NCI-H510A (cell line): ENCODE measurements at places on chromosomes 7 and 10.

GRCh38 chr7:111736552-111736874 is 174.2 kb upstream of the IMMP2L start:
- no peak for DNase-seq

DNA sequence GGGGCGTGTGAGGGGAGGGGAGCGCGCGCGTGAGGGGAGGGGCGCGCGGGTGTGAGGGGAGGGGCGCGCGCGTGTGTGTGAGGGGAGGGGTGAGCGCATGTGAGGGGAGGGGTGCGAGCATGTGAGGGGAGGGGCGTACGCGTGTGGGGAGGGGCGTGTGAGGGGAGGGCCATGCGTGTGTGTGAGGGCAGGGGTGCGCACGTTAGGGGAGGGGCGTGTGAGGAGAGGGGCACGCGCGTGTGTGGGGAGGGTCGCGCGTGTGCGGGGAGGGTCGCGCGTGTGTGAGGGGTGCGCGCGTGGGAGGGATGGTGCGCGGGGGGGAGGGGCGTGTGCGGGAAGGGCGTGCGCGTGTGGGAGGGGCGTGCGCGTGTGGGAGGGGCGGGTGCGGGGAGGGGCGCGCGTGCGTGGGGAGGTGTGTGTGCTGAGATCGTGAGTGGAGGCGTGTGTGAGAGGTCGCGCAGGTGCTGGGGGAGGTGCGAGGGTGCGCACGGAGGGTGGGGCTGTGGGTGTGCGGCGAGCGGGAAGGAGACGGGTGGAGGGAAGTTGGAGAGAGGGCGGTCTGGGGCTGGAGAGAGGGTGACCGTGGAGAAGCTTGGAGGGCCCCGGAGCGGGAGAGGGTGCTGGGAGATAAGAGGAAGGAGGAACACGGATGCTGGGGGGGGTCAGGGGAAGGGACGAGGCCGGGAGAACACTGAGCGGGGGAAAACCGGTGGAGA is 19.7 kb downstream of the MXI1 start:
- peak; percentile 84 for DNase-seq

DNA sequence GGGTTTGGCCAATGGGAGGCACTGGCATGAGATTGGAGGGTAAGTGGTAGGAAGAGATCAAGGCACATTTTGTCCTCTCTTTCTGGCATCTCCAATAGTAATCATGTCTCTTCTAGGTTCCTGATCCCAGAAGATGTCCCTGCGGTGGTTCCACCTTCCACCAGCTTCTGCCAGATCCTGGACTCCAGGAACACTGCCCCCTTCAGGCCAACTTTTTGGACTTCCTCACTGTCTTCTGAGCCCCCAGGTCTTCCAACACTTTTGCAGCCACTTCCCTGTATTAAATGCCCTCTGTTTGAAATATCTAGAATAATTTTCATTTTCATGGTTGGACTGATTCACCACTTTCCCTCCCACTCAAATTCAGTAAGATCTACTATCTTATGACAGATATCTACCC is 60.9 kb downstream of the BAMBI start:
- DNase-seq, result no peak

- DNase-seq, result no peak
Measured at GRCh38 chr7:144473908-144474307, 70.4 kb upstream of the NOBOX start.

DNA sequence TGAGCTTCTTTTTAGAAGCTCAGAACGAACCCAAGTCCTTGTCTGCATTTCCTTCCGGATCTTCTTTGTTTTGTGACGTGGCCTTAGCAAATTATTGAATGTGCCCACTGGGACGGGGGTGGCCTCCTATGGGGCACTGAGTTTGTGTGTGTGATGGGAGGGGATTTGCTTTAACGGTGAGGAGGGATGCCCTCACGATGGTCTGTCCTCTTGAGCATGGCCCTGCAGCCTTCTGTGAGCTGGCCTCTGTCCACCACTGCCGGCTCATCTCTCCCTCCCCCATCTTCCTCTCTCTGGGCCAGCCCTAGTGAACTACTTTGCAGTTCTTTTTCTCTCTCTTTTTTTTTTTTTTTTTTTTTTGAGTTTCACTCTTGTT is 62.9 kb upstream of the MKRN1 start:
- DNase-seq, result no peak
